ENCODE measurements at places on chromosomes 7 and 10.

DNA sequence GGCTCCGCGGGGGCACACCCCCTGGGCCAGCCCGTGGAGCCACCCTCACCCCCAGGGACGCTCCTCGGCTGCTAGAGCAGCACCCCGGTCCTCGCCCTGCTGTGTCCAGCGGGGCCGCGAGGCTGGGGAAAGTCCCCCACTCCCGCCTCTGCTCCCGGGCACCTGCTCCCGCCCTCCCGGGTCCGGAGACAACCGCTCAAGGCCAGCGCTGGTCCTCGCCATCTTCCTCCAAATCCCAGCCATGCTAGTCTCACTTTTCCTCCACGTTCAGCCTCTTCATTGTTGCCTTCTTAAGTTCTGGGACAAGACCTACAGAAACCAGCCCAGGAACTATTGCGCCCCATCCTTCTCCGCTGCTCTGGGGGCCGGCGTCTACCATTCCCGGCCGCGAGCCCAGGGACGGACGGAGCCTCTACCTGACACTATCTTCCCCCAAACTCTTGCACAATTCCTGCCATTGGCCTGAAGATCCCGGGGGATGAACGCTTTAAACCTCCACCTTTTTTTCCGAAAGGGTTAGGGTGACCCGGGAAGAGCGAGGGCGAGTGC, 4.8 kb upstream of the KCP start:
- DNase-seq = no peak

DNA sequence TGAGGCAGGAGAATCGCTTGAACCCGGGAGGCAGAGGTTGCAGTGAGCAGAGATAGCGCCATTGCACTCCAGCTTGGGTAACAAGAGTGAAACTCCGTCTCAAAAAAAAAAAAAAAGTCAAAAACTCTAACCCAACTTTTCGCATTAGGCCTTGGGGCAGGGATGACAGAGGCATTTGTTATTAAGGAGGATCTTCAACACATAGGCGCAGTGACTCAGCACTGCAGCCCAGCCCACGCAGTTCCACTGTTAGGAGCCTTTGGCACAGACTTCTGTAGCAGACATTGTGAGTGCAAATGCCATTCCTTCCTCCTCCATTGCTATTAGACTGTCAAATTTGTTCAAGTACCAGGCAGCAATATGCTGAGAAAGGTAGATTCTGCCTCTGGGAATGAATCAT, 43.1 kb upstream of the KLHL7 start:
- DNase-seq = no peak

GRCh38 chr10:97948822-97949221, 81.6 kb downstream of the CRTAC1 start:
- DNase-seq = no peak

DNA sequence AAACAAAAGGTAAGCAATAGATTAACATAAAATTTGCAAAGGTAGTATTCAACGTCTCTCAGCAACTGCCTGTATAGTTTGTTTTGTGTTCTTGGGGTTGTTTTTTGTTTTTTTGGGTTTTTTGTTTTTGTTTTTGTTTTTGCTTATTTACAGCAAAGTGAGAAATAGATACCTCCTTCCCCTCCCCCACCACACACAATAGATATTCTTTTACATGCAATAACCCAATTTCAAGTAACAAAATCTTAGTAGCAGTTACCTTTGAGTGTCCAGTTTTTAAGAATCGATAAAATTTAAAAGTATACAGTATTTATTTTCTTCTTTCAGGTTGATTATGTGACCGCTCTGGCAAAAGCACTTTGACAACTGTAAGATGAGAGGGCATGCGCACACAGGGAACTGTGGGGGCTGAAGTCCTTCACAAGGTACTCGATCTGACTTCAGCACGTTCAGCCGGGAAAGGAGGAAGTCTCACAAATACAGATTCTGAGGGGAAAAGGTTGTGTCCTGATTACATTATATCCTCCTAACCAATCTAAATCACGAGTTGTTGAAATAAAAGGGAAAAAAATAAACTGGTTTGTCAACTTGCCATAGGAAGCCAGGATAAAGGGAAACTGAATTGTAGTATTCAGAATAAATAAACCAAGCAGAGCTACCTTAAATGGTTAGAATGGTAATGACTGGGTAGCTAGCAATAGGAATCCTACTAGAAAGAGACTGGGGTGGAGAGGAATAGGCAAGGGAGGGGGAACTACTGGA, 47.8 kb downstream of the CPEB3 start:
- DNase-seq = peak; percentile 72

GRCh38 chr10:78170026-78170475, 136.4 kb downstream of the RPS24 start:
- DNase-seq = peak; percentile 25

DNA sequence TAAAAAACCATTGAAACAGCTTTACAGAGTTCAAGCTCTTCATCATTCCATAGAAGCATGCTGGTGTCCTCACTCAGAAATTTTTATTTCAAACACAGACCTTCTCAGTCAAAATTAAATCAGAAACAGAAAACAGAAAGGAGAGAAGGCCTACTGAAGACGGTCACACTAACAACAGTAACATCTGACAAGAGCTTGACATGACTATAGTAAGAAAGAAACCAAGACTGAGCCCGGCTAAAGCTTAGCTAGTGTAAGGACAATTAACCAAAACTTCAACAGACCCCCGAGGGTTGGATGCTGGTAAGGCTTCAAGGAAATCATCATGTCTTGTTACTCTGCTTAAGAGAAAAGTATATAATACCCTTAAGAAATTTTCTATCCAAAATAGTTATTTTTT, 38.6 kb downstream of the MTPN start:
- DNase-seq = no peak

DNA sequence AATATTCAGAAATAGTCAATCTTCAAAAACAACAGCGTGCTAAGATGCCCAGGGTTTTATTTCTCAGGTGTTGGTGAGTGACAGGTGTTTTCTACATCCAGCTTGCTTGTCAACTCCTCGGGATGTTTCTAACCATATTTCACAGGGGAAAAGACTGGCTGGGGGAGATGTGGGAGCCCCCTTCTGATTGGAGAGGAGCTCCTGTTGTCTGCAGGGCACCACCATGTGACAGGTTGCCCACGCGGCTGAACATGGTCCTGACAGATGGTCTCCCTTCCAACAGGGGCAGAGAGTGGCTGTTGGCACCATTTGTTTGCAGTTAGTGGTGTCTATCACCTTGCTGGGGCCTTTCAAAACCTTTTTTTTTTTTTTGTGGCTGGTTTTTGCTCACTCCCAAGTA, 16.5 kb upstream of the GPR26 start:
- DNase-seq = no peak

GRCh38 chr7:30327813-30328212, 43.4 kb downstream of the ZNRF2 start:
- DNase-seq = peak; percentile 84

GRCh38 chr7:135185471-135186260, 15.2 kb upstream of the CYREN start:
- no peak for DNase-seq

DNA sequence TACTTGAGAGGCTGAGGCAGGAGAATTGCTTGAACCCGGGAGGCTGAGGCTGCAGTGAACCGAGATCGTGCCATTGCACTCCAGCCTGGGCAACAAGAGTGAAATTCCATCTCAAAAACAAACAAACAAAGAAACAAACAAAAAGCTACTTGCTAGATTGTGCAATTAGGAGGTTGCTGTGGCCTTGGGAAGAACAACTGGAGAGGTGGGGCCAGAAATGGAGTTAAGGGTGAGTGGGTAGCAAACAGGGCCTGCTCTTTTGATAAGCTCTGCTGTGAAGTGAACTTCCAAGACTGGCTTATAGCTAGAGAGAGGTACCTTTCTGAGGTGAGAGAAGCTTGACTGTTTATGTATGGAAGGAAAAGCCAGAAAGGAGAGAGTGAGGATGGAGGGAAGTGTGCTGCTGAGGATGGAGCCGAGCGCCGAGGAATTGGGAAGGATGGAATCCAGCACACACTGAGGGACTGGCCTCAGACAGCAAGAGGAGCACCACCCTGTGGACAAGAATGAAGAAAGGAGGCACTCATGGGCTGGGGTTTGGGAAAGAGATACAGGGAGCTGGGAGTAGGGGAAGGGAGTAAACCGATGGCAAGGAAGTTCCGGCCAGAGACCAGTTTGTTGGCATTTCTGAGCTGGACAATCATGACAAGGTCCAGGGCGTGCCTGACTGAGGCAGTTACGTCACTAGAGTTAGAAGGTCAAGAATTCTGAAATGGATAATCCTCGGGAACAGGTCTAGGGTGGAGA, 7.0 kb upstream of the RPEL1 start:
- DNase-seq = peak; percentile 41

DNA sequence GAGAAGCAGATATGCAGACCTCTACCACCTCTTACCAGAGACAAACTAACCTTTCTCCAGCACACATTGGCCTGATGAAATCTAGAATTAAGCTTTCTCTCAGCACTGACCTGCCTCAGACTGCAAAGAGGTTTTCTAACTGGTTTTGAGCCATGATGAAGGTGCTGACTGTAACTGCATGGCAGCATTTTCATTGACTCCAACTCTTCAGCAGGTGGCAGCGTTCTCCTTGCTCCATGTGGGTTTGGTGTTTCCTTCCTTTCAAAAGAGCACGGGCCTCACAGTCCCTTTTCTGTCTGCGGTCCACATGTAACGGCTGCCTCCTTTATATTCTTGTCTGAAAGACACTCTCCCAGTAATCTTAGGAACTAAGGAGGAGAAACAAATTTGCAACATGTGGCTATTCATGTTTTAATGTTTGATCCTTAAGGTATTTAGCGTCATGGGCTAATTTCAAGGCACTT, 12.6 kb downstream of the KLLN start:
- DNase-seq = peak; percentile 70

DNA sequence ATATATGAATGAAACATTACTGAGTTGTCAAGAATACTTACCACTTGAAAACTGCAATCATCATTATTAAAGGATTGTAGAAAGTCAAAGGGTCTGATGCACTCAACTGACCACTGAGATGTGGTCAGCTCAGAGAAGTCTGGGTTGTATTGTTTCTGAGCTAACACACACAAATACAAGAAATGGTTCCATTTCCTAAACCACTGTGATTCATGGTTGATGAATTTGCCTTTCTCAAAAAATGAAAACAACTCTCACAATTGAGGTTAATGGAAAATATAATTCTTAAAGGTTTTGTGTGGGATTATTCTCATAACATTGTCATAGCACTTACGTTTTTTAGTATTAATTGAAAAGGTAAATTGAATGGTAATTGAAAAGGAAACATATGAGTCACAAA, 45.6 kb upstream of the TAS2R16 start:
- DNase-seq = no peak

DNA sequence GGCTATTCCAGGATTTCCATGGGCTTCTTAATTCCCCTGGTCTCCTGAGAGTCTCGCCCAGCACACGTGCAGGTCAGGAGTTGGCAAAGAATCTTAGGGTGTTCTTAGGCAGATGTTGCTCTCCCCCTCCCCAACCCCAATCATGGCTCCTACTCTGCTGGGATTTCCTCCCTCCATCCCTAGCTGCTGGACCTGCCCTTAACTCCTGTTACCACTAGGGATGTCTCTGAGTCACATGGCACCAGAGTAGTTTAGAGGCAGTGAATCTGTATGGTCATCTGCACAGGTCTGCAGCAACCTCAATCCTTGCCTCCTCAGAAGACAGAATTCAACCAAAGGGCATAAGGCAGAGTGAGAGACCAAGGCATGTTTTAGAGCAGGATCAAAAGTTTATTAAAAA, 51.8 kb upstream of the CHST3 start:
- DNase-seq = no peak

- peak; percentile 55 for DNase-seq
These were observed 33.3 kb upstream of the XPNPEP1 start for GRCh38 chr10:109956454-109957091.

- no peak for DNase-seq
These were observed 1.9 kb upstream of the PAX4 start for GRCh38 chr7:127619681-127620405.

GRCh38 chr10:124552691-124553276, 91.2 kb downstream of the LHPP start:
- no peak for DNase-seq

DNA sequence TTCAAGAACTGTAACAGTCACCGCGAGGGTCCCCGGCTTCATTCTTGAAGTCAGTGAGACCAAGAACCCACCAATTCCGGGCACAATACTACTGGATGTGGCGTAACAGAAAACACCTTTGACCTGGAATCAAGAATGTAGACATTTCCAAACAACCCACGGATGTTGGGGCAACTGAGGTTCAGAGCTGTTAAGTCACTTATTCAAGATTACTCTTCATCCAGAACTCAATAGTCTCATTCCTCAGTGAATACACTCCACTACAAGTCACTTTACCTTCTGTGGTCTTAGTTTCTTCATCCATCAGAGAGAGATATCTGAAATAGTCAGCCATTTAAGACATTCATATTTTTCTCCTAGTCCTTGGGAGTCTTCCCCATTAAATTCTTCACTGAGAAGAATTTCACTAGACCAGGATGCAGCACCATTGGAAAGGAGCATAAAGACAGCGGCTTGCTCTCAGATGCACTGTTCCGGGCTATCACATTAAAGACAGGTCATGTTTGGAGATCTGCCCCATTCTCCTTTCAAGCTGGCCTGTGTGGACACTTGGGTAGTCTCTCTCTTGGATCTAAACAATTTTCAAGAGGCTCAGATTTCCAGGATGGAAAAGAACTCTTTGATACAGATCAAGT, 32.3 kb upstream of the ARID5B start:
- peak; percentile 9 for DNase-seq

- DNase-seq = no peak
These were observed 562.7 kb downstream of the GALNT17 start for GRCh38 chr7:71694665-71695064.

DNA sequence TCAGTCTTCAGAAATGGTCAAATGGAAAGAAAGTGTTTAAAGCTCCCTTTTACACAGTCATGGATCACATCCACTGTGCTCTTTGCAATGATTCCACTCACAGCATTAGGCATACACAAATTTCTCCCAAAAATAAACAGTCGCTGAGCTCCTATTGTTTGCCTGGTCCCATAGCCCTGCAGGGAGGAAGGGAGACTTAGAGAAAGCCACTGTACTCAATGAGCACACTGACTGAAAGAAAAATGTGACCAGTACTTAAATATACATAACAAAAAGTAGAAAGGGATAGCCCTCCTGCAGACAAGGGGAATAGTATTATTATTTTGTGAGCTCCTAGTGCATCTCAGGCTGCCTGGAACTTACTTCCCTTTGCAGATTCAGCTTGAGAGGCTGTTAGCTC, 853.2 kb downstream of the GRID1 start:
- no peak for DNase-seq

- peak; percentile 30 for DNase-seq
These were observed 139.4 kb downstream of the GNAT3 start for GRCh38 chr7:80372415-80372814.

- DNase-seq = no peak
These were observed 743 bp upstream of the POR start for GRCh38 chr7:75914169-75914654.
